Fibroblast of upper back skin (primary cell): ENCODE measurements at places on chromosomes 4 and X.

DNA sequence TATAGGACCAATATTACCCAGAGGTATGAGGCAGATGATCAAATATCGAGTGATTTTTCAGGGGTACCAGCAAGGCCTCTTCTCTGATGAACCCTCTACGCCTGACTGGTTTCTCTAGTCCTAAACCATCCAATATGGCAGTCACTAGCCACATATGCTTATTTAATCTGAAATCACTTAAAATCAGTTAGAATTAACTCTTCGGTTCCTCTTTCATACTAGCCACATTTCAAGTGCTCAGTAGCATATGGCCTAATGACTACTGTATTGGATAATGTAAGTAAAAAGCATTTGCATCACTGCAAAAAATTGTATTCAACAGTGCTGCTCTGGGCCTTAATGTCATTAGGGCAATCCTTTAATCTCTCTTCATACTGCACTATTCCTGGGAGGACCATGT, 4.4 kb upstream of the APBB2 start:
- DNase-seq: no peak

DNA sequence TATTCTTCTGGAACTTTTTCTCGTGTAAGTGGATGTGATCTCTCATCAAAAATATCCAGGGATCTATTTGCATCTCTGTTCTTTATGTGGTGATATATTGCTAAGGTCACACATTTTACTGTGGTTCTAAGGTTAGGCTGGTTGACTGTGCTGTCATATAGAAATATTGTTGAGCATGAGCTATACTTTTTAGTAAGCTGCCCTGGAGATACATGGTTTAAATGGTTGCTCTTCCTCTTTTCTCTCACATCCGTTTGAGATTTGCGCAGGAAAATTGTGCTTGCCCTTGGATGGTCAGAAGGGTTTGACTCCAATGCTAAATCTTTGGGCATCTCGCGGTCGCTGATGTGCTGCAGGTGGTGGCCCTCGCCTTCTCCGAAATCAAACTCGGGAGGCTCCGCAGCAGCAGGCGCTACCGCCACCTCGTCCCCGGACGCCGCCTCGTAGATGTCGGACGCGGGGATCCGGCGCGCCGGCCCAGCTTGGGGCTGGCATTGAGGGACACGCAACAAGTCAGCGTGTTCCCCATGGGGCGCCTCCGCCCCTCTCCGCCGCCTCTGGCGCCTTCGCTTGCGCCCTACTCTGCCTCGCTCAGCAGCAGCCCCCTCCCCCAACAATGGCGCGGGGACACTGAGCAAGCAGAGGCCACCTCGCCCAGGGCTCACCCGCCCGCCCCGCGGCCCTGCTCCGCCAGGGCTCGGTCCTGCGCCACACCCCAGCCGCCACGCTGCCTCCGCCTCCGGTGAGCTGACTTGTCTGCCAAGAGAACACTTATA, 154.5 kb downstream of the MSN start:
- DNase-seq: no peak

DNA sequence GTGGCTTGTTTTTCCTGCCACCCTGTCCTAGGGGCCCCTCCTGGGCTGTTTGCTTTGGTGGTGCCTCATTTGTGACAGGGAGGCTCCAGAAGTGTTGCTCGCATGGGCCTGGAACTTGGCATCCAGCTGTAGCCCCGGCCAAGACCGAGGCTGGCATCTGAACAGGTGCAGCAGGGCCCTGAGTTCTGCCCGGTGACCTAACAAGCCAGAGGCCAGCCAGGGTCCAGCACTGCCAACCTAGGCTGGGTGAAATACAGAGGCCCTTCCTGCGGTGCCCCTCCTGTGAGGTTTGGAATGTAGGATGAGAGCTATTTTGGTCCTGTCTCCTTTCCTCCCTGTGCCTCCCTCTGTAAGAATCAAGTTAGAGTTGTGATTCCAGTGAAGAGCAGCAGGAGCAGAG, 58.5 kb downstream of the STARD8 start:
- DNase-seq: no peak

GRCh38 chr4:139922406-139923024, 231.5 kb downstream of the MAML3 start:
- DNase-seq: peak; percentile 51

GRCh38 chr4:182893047-182893446, 24.1 kb downstream of the DCTD start:
- DNase-seq: no peak

GRCh38 chr4:168849997-168850396, 160.1 kb downstream of the CBR4 start:
- DNase-seq: no peak

DNA sequence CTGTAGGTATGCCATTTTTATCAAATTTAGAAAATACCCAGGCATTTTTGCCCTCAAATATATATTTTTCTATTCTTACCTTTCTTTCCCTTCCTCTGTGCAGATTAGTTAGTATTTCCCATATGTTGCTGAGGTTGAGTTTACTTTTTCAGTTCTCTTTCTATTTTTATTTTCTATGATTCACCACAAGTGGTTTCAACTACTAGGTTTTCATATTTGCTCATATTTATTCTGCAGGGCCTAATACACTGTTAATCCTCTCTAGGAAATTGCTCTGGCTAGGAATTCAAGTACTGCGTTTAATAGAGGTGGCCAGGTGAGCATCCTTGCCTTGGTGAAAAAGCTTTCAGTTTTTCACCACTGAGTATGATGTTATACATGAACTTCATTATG, 1535.3 kb upstream of the PCDH10 start:
- peak; percentile 13 for DNase-seq

- DNase-seq: no peak
These were observed 2.1 kb downstream of the TET2 start for GRCh38 chr4:105148776-105149175.

DNA sequence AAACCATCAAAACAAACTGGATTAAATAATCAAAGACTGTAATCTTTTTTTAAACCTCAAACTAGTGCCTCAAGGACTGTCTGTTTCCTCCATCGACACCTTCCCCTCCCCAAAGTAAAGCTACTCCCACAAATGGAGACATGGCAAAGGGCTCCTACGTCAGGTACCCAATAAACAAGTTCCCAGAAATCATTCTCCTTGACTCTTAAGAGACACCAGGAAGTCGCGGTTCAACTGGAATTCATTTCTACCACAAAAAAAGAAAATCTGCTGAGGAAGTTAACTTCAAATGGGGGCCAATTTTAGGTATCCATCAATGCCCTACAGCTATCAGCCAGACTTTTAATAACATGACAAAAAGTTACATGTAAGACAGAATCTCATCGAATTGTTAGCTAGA, 2.5 kb downstream of the RPS4X start:
- DNase-seq: no peak

DNA sequence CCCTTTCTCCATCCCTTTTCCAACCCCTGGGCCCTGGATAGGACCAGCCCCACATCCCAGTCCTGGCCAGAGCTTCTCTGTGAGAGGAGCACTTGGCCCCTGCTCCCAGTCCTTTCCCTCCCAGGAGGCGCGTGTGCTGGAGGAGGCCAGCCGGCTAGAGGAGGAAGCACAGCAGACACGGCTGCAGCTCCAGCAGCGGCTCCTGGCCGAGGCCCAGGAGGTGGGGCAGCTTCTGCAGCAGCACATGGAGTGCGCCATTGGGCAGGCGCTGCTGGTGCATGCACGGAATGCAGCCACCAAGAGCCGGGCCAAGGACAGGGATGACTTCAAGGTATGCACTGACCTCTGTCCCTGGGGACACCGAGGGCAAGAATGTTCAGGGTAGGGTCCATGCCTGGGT, 87.5 kb downstream of the EVC start:
- DNase-seq: peak; percentile 27

DNA sequence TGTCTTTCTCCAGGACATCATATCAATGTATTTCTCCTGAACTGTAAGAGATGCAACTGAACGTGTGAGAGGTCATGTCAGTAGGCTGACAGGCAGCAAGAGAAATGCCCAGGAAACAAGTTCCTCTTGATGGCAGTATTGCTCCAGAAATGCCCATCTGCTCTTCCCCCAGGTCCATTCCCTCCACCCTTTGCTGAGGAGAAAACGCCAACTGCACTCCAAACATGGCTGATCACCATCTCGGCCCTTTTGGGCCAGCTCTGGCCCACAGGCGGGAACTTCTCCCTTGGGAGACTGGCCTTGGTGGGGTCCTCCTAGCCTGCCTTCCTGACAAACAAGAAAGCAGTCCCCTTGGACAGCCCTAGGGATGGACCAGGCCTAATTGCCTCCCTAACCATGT, 276.5 kb upstream of the AGTR2 start:
- no peak for DNase-seq

DNA sequence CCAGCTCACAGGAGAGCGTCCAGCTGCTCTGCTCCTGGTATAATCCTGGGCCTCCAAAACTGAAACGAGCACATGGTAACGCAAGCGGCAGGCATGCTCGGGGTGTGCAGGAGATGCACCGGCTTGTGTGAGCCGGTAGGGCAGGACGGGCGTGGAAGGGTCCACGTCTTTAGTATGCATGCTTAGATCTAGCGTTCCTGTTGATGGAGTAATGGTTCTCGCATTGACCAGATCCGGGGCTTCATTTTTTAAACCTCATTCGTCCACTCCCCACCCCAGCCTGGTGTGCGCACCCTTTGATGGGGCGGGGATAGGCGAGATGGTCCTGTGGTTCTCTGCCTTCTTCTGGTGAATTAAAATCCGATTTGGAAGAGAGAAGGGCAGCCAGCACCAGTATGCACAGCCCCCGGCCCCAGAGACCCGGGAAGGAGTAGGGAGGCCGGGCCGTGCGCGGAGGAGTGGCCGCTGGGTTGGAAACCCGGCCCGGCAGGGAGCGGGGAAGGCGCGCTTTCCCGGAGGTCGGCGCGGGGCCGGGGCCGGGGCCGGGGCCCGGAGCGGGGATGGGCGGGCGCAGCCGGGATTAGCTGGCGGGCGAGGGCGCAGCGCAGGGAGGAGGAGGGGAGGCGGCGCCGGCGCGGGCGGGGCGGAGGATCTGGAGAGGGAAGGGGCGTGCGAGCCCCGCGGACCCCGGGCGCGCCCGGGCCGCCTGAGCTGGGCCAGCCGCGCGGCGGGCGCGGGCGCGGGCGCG, 39.9 kb downstream of the FAM149A start:
- peak; percentile 45 for DNase-seq

DNA sequence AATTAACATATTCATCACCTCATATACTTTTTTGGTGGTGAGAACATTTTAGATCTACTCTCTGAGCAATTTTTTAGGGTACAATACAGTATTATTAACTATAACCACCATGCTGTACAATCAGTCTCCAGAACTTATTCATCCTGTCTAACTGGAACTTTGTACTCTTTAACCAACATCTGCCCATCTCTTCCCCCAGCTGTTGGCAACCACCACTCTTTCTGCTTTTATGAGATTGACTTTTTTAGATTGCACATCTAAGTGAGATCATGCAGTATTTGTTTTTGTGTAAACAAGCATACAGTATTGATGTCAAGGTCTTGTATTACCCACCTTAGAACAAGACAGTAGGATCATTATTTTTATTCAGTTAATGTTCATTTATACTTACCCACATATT, 516.8 kb downstream of the RPA4 start:
- DNase-seq: no peak
